ENCODE measurements at places on chromosomes 6 and 20.
A peak's percentile ranks its signal among the peaks of the same experiment; 100 is the strongest.

- DNase-seq = no peak
These were observed 300.8 kb downstream of the PHF3 start for GRCh38 chr6:63936399-63936798.

- no peak for DNase-seq
These were observed 7.5 kb downstream of the NFATC2 start for GRCh38 chr20:51535075-51535386.

DNA sequence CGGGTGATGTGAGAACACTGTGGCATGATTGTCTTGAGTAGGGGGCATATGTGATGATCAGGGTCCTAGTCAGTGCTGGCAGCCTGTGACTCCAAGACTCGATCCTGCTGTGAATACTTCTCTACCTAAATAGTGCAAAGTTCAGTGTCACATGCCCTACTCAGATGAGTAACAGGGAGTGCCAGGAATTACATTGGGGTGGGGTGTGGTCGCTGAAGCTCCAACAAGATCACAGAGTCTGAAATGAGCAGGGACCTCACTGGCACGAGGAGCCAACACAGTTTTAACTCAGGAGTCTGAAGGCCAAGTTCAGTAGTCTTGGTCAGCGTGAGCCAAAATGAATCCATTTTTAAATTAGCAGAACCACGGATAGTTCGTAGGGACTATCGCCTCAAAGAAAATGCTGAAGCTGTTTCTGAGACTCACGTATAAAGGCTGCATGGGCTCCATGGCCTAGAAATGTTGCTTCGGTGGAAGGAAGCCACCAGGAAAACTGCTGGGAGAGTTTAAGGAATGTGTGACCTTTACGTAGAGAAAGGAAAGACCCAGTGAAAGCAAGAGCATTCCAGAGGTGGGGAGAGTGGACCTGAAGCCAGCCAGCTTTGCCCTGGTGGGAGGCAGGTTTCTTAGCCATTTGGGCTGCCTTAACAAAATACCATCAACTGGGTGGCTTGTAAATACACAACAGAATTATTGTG is 72.2 kb downstream of the RPP40 start:
- no peak for DNase-seq

- no peak for DNase-seq
These were observed 82.6 kb upstream of the ARG1 start for GRCh38 chr6:131490441-131490840.

GRCh38 chr6:9087470-9087869 is 652.1 kb upstream of the SLC35B3 start:
- DNase-seq = no peak

DNA sequence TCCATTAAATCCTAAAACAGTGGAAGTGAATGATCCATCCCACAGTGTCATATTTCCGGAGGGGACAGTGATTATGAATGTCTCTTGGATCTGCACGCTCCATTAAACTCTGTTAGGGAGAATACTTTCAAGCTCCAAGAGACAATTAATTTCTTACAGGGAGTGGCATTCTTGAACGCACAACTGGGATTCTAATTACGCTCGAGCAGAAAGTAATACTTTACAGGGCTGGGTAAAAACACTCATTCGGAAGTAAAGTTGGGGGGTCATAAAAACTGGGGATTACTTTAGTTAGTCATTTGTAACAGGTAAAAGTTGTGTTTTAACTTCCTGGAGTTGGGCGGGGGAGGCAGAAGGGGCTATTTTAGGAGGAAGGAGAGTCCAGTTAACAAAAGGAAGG is 151.8 kb downstream of the ZFP64 start:
- DNase-seq = peak; percentile 46

DNA sequence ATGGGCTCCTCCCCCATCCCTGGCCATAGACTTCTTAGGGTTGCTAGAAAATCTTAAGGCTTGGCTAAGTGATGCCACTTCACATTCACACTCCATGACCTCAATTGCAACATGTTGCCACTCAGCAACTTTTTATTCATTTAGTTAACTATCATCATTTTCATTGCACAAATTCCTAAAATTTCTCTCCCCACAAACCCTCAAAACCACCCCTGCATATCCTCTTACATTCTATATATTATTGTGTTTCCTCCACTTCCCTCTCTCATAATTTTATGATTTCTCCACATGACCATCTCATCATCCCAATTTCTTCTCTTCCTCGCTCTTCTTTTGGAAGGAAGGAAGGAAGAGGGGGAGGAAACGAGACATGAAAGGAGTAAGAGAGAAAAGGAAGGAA is 436.0 kb downstream of the HACE1 start:
- DNase-seq = no peak

- DNase-seq = no peak
These were observed 1.0 kb downstream of the POU3F2 start for GRCh38 chr6:98835149-98836024.

DNA sequence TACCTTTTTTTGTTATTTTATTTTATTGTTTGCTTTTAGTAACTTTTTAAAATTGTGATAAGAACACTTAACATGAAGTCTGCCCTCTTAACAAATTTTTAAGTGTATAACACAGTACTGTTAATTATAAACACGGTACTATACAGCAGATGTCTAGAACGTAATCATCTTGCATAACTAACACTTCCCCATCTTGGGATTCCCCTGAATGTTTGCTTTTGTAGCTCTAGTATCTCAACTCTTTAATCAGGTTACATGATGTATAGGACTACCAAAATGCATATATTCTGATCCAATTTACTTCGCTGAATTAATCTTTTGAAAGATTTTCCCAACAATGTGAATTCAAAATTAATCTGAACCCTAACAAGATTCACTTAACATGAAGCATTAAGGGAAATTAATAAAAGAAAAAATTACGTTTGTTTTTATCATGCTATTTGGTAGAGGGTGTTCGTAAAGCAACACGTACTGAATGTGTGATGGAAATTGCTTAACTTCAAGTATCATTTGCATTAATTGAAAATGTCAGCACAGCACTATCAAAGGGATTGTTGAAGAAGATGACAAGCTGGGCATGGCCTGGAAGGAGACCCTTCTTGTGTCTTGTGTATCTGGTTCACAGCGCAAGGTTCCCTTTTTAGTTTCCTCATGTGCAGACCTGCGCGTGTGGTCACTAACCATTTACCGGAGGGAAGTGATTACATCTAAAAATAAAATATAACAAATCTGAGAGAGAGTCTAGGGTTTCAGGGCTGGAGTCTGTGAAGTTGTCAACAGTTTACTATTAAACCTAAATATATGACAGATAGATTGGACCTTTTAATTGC is 15.2 kb downstream of the COL19A1 start:
- DNase-seq = no peak

GRCh38 chr6:76230711-76231110 is 158.2 kb upstream of the IMPG1 start:
- no peak for DNase-seq

GRCh38 chr20:37501940-37502339 is 19.1 kb upstream of the NNAT start:
- no peak for DNase-seq
